B cell (primary cell): ENCODE measurements at places on chromosomes 16 and 17. TPM values are rescaled to one million over a fixed set of nuclear protein-coding genes. Genes with fewer than 3 reads are reported as not detected.
A peak's percentile ranks its signal among the peaks of the same experiment; 100 is the strongest.

DNA sequence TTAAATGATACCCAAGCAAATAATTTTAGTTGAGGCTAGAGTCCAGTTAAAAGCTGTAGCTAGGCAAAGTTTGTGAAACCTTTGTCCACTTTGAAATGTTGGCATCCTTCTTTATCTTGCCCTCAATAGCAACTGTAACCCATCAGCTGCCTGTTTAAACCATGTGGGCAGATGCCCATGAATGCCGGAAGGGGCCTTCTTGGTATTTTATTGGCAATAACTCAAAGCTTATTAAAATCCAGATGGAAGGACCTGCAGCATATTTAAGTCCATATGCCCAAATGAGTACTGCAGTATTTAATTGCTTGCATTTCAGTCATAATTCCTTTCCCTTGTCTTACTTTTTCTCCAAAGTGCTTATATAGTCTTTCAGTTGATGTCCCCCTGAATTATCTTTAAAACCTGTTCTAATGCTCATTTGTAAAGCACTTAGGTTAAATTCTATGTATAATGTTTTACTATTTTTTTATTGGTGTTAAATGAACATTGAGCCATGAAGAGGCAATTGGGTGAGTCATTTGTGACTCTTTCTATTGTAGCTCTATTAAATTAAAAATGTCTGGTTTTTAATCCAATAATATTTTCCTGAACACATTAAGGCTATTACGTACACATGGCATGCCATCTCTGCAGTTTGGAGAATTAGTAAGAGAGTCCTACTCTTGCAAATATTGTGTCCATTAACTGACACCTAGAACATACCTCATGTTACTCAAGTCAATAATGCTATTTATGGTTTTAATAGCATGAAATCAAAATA, 225.3 kb downstream of the KCNJ2 start:
- no peak for DNase-seq

HSPB9 gene
- not detected in 2 replicates for total RNA-seq

ZNF598 gene
- total RNA-seq = 49.5 and 50.3 TPM in 2 replicates

VPS35 gene
- total RNA-seq = 120 and 125 TPM in 2 replicates

NOG gene
- not detected in 2 replicates for total RNA-seq

NPIPB13 gene
- 59.6 and 75.5 TPM in 2 replicates for total RNA-seq

DNA sequence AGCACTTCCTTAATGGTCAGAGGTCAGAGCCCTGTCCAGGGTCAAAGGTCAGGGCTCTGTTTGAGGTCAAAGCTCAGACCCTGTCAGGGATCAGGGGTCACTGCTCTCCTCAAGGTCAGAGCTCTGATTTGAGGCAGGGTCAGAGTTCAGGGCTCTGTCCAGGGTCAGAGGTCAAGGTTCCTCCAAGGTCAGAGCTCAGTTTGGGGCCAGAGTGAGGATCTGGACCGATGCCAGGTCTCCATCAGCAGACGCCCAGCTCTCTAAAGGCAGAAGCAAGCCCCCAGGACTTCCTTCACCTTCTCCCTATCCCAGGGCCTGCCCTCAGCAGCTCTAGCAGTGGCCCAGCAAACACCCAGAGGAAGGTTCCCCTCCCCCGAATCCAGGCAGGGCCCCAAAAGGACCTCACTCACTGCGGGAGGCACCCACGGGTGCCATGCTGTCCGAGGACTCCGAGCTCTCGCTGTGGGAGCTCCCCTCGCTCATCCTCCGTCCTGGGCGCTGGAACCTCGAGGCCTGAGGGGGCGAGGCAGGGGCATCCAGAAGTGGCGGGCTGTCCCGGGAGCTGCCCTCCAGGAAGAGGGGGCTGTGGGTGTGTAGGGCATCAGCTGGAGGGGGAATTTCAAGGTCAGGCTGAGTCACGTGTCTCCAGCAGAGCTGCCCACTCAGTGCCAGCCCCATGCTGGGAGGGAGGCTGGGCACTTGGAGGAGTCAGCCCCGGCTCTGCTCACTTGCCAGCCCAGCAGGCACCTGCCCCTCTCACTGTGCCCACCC, 26.7 kb downstream of the PIMREG start:
- no peak for DNase-seq

DNA sequence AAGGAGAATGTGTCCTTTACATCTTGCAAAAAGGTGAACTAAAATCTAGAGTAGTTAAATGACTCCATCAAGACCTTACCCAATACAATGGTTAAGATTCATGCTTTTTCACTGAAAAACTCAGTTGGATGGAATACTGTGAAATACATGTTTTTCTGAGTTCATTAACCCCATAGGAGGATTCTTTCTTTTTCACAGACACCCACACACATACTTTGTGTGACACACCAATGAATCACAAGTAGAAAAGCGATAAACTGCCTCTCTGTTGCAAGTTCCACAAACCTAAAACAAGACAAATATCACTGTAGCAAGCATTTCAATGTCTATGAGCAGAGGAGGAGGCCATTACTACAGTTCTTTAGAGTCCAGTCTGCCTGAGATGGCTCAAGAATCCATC, 258.8 kb upstream of the CDH5 start:
- DNase-seq = no peak

- no peak for DNase-seq
These were observed 41.3 kb downstream of the VAC14 start for GRCh38 chr16:70759666-70760065.

DNA sequence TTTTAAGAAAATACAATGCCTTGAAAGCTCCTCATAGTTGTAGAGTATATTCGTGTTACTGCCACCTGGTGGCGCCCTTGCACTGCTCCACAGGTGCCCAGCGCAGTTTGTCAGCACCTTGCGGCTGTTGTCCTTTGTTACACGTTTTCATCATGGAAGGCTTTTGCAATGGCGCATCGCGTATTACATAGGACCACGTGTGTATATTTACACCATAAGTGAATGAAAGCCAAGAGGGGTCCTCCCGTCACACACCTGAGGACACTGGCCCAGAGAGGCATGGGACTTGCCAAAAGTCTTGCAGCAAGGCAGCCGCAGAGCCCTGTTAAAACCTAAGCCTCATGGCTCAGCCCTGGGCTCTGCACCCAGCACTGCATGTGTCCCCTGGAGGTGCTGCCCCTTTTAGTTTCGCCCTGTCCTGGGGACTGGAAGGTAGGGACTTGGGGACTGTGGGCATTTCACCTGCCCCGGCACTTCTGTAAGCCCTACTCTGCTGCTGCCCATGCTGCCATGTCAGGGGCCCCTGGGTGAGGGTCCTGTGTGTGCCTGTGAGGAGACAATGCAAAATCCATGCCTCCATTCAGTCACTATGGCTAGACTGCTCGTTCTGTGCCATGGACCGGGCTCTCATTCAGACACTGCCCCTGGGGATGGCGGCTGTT, 24.3 kb downstream of the POLR3E start:
- peak; percentile 74 for DNase-seq

KRTAP4-5 gene
- total RNA-seq = not detected in 2 replicates

DCAF7 gene
- total RNA-seq = 84.7 and 84.8 TPM in 2 replicates

DNA sequence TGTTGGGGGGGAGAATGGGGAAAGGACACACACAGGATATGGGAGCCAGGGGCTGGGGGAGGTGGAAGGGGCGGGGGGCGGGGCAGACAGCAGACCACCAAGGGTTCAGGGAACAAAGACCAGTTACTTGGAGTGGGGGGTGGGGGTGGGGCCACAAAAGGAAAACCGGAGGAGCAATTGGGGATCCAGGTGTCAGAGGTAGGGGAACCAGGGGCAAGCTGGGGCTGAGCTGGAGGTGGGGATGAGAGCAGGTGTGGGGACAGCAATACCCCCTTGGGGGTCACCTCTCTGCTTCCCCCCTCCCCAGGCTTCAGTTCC, 1.4 kb upstream of the ORAI3 start:
- DNase-seq = no peak

DNA sequence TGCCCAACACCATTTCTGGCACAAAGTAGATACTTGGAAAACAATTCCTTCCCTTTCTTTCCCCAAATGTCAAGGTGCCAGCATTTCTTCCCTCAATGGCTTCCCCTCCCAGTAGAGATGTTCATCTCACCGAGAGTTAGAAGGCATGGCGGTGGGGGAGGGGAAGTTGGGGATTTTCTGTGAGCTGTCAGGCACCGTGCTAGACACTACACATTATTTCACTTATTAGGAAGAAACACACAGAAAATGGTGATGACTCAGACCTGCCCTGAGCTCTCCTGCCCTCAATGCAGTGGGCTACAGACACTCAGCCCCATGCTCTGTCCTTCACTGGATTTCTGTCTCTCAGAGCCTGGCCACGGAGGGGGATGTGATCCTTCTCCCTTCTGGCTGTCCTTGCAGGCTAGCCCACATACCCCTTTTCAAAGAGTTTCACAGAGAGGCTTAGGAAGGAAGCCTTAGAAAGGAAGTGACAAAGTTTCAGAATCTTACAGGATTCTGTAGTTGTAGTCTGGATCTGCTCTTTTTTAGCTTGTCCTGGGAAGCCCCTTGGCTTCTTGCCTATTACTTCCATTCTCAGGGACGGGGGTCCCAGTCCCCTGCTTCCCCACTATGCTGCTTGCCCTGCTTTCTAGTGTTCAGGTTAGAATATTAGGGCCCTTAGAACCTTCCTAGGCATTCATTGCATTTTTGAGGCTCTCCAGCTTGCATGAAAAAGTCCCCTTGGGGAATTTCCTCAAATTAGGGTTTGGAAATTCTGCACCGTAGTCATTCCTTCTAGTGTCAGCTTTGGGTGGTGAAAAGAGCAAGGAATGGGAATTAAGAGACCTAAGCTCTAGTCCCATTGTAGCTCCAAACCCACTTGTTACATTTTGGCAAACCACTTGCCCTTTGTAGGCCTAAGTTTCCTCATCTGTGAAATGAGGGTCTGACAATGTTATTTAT, 12.2 kb upstream of the CCL5 start:
- DNase-seq = no peak

GRCh38 chr17:50949989-50950877, 84.1 kb upstream of the TOB1 start:
- DNase-seq = peak; percentile 62

NPW gene
- 0.70 and 1.7 TPM in 2 replicates for total RNA-seq

MEOX1 gene
- not detected in 2 replicates for total RNA-seq

ADAP2 gene
- 11.6 and 14.6 TPM in 2 replicates for total RNA-seq

MT1A gene
- not detected in 2 replicates for total RNA-seq

DNA sequence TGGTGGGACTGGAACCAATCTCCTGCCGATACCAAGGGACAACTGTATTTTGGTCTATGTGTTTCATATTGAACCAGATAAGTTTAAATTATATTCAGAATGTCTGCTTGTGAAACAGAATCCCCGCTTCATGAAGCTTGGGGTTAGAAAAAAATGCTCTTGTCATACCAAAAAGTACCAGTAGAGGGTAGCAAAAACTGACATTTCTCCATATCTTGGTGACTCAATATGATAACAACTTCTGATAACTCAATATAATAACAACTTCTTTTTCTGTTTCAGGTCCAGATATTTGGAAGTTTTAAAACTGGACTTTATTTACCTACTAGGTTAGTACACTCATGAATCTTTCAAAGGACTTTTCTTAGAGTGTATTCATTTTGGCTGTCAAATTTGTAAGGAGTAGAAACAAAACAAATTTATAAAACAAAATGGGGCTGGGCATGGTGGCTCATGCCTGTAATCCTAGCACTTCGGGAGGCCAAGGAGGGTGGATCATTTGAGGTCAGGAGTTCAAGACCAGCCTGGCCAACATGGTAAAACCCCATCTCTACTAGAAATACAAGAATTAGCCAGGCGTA, 52.3 kb upstream of the ADCY7 start:
- DNase-seq = peak; percentile 75

GRCh38 chr16:75537776-75538175, 1.9 kb upstream of the CHST5 start:
- DNase-seq = no peak

- no peak for DNase-seq
These were observed 25.0 kb downstream of the MAP3K3 start for GRCh38 chr17:63647065-63647725.

DNA sequence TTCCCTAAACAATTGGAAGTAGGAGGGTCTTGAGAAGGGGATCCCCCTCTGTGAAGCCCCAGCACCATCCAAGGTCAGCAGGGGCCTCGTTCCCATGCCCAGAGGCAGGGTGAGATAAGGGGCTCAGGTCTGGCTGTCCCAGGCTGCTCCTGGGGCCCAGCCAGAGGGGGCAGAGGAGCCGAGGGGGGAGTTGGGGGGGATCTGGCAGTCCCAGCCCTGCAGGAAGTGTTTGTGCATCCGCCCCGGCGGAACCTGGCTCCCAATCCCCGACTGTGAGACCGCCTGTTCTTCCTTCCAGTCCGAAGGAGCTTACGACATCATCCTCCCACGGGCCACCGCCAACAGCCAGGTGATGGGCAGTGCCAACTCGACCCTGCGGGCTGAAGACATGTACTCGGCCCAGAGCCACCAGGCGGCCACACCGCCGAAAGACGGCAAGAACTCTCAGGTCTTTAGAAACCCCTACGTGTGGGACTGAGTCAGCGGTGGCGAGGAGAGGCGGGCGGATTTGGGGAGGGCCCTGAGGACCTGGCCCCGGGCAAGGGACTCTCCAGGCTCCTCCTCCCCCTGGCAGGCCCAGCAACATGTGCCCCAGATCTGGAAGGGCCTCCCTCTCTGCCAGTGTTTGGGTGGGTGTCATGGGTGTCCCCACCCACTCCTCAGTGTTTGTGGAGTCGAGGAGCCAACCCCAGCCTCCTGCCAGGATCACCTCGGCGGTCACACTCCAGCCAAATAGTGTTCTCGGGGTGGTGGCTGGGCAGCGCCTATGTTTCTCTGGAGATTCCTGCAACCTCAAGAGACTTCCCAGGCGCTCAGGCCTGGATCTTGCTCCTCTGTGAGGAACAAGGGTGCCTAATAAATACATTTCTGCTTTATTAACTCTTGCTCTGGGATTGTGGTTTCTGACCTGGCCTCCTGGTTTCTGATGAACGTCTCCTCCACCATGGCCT, 14.9 kb downstream of the GPRC5C start:
- no peak for DNase-seq

DNA sequence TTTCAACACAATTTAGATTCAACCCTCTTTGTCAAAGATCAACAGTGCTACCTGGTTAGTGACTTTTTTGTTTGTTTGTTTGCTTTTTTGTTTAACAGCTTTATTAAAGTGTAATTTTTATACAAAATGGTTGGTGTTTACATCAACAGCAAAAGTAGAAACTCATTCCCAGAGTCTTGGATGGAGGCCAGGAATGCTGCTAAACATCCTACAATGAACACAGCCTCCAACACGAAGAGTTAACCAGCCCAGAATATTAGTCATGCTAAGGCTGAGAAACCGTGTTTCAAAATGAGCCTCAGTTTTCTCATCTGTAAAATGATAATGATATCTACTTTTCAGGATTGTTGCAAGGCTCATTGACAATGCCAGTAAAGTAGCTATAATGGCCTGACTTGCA, 211.0 kb upstream of the MAF start:
- no peak for DNase-seq

DNA sequence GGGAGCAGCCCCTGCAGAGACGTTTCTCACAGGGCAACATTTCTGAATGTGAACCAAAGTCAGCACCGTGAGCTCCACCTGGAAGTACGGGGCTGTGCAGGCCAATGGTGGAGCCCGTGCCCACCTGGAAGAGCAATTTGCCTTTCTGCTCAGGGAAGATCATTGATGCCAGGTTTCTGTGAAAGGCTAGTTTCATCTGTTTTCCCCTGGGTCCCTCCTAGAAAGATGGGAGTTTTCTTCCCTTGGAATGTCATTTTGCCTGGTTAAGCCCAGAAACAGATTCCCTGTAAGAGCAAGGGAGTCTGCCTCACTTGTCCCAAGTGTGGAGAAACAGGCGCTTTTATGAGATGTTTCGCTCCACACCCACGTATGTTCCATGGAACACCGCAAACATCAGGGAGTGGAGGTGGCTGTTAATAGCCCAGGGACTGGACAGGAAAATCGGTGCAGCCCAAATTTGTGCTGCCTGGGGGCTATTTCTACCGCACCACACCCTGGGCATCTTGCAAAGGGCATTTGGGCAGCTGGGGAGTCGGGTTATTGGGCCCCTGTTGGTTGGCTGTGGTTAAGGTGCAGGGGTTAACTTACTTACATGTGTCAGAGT, 2.6 kb downstream of the SLC6A4 start:
- no peak for DNase-seq

RAMP2 gene
- total RNA-seq = not detected in 2 replicates

- DNase-seq = peak; percentile 78
These were observed 7.6 kb downstream of the ATXN1L start for GRCh38 chr16:71853413-71853812.

TLCD2 gene
- total RNA-seq = not detected in 2 replicates
